Umbilical cord (tissue), 2 donors: ENCODE measurements at places on chromosomes 6 and 20.

DNA sequence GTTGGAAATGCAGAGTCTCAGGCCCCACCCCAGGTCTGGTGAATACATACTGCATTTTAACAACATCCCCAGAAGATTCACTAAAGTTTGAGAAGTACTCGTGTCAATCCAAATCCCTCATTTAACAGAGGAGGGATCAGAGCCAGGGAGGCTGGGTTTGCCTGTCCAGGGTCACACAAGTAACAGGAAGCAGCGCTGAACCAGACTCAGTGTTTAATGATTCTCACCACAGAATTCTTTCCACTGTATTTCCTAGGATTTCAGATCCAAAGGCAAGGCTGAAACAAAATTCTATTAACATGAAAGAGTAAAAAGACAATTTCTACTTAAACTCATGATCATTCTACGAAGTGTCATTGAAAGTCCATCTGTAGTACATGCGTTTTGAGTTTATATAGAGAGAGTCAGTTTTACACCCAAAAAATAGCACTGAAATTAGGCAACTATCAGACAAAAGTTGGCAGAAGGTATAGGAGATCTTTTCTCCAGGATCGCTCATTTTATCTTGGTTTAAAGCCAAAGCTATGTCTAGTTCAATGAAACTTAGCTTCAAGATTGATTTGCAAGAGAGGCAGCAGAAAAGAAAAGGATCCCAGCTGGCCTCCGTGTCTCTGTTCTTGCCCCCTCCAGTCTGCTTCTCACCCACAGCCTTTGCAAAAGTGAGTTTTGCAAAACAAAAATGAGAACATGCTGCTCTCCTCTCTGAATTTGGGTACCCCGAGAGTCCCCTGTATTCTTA is 6.0 kb upstream of the AGPAT4 start:
- no peak for DNase-seq

DNA sequence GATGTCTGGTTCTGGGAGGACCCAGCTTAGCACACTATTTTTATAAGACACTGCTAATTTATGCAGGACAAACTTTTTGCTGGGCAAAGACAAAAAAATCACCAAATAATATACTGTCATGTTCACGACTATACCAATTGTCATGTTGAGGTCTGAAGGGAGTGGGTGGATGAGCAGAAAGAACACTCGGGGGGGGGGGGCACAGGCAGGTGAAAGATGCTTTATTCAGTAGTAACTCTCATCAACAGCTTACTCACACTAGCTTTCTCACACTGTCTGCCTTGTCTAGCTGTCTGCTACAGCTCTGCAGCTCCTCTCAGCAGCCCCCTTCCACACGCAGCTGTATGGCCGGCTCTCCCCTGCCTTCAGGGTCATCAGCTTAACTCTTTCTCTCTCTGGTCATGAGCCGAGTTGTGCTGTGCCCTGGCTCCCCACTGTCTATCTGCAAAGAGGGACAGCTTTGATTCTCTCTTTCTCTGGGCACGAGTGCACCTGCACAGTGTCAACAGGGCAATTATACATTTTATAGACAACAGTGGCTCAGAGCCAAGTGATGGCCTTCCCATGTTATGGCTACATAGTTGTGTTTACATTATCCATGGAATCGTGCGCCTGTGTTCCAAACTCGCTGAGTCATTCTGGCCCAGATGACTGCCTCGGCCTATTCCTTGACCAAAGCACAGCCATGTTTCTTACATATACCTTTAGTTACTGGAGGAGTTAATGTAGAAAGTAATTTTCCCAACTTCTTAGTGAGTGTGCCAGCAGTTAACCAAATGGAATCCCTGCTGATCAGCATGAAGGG is 187.7 kb upstream of the PRSS16 start:
- DNase-seq, result no peak

DNA sequence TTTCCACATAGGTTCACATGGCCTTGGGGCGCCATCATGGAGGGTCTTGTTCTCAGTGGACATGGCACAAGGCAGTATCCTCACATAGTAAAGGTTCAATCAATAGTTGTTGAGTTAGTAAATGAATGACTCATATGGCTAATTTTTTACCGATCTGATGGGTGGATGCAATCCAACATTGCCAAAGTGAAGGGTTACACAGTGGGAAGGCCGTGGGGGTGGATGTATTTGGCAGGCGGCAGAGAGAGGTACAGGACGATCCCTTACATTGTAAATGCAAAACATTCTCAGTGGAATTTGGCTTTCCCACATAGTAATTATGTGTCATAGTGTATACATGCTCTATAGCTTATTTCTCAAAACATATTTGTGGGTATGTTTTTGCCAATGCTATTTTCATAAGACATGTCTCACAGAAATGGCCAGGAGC is 21.0 kb upstream of the PDE7B start:
- DNase-seq, result no peak

DNA sequence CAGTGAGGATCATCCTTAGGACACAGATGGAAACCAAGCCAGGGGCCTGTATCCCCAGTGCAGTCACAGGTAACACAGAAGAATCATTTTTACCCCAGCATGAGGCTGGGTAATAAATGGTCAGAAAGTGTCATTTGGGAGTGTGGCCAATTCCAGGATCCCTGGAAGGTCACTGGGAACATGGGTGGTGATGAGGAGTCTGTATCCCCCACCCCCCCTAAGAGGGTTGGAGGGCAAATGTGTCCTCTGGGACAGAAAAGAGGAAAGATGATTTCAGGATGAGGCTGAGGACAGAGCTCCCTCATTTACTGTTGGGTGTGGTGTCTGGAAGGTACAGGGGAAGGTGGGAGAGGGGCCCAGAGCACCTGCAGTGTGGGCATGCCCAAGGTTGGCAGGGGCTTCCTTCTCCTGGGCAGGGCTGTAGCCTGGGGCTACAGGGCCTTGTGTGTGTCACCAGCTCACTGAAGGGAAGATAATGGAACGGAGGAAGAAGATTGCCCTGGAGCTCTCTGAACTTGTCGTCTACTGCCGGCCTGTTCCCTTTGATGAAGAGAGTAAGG is 34.5 kb downstream of the PLCG1 start:
- no peak for DNase-seq

DNA sequence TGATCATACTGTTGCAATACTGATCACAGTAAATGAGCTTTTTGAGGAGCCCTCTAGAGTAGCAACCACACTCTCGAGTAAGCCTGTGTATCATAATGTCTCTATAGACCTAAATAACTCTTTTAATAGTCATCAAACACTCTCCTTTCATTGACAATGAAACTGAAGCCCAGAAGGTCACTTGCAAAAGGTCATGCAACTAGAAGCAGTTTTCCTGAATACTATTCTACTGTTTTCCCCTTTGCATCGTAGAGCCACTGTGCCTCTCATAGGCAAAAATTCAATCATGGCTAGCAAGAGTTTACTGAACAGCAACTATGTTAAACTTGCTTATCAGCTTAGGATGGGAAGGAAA is 105.3 kb downstream of the HIVEP2 start:
- no peak for DNase-seq

DNA sequence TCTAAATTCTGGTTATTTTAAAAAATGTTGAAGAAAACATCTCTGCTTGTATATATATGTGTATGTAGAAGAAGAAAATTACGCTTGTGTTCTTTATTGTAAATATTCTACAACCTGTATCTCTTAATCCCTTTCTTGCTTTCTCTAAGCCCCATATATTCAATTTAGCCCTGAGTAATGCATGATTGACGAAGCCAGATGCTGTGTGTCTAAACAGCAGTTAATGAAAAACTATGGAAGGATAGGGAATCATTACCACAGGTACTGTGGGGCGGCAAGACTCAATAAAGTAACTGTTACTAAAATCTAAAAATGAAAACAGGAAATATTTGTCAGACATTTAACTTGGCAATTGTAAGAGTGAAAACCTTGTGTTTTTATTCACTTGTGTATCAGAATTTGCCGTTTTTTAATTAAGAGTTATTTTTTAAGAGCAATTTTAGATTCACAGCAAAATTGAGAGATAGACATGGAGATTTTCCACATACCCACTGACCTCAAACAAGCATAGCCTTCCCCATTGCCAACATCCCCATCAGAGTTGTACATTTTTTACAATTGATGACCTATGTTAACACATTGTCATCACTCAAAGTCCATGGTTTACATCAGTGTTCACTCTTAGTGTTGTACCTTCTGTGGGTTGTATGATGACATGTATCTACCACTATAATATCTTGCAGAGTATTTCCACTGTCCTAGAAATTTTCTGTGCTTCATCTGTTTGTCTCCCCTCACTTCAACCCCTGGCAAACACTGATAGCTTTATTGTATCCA is 76.7 kb downstream of the BCKDHB start:
- DNase-seq, result no peak

DNA sequence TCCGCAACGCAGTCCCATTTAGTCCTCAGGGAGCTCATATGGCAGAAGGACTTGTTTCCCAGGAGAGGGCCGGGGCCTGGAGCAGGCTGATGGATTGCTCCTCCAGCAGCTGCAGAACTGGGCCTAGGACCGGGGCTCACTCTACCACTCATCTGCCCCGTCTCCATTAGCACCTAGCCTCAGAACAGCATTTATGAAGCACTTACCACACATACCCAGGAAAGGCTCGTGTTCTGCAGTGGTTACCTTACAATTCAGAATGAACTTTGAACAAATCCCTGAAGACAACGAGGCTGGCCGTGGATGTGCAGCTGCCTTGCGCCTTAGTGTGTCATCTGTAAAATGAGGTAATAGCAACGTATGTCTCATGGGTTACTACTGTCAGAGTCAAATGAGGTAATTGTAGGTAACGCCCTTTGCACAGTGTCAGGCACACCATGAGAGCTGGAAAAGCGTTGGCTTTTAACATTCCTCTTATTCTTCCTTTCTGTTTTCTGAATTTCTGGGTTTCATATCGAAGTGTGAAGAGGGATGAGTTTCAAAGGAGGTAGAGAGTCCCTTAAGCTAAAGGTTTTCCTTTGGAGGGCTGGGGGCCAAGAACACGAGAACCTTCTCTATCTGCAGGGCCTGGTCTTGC is 46.3 kb upstream of the CD93 start:
- DNase-seq, result no peak
